IPS-NIHi11 (cell line): ENCODE measurements at places on chromosomes 2 and 18.

GRCh38 chr2:36771671-36772070 lies 75.2 kb downstream of the VIT start:
- no peak for DNase-seq

GRCh38 chr2:230457793-230458192 lies 41.8 kb downstream of the SP100 start:
- no peak for DNase-seq

DNA sequence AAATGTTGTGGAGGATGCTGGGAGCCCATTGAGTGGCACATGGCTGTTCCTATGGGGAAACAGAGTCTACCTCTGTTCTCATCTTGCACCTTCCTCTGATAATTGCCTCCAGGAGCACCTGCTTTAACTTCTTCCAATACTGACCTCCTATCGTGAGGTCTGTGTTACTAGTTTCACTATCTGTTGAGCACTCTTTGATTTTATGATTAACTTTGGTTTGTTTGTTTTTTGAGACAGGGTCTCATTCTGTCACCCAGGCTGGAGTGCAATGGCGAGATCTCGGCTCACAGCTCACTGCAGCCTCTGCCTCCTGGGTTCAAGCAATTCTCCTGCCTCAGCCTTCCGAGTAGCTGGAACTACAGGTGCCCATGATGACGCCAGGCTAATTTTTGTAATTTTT lies 12.1 kb upstream of the RFX8 start:
- no peak for DNase-seq

GRCh38 chr2:119659601-119660342 lies 19.2 kb upstream of the TMEM177 start:
- peak; percentile 70 for DNase-seq

GRCh38 chr2:136281281-136282114 lies 163.5 kb upstream of the CXCR4 start:
- no peak for DNase-seq

DNA sequence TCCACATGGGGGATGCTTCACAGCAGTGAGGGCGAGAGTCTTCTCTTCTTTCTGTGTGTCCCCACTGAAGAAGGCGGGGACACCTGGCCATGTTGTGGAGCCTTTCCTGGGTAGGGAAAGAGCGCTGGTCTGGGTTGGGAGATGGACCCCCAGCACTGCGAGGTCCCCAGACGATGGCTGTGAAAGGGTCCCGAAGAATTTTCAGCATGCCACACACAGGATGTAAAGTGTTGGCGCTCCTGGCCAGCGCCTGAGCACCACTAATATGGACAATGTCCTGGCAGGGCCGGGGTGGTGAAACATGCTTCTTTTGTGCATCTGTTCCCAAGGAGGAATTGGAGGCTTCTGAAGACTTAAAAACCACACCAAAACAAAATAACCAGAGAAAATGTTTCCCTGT lies 77.2 kb downstream of the GLI2 start:
- DNase-seq = no peak

DNA sequence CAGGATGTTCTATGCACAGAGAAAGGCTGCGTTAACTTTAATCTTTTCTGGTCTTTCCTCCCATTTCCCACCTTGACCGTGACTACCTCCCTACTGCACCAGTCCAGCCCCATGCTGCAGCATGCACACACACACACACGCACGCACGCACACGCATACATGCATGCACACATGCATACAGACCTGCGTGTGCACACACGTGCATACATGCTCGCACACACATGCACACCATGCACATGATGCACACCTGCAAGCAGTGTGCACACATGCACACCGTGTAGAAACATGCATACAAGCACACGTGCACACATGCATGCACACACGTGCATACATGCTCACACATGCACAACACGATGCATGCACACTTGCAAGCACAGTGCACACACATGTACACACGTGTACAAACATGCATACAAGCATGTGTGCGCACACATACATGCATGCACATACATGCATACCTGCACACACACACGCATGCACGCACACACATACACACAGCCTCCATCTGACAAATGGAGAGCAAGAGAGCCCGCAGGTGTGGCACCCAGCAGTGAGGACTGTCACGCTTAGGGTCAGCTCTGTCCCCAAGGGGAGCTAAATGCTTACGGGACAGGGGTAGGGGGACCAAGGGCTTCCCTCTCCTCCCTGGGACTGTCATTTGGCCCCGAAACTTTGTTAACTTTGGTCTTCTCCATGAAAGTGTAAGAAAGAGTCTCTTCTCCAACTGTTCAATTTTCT lies 18.2 kb downstream of the SNORC start:
- DNase-seq = no peak

DNA sequence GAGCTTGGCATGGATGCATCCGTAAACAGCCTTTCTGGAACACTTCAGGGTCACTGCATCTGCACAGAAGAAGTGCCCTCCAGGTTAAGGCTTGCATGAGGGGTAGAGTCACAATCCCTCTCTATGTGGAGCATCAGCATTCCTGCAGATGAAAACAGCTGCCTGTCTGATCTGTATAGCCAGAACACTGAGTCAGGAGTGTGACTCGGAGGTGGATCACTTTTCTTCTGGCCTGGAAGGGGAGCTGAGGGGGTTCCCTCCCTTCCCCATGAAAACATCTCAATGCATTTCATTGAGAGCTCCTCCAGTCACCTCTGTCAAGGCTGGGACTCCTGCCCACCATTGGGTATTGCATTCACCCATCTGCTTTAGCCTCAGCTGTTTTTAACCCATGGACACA lies 72.5 kb upstream of the SERPINE2 start:
- no peak for DNase-seq

GRCh38 chr2:172348555-172349288 lies 78.7 kb upstream of the ITGA6 start:
- DNase-seq = no peak

GRCh38 chr2:32874931-32875330 lies 71.8 kb upstream of the LTBP1 start:
- DNase-seq = no peak

GRCh38 chr2:5315512-5315911 lies 376.7 kb upstream of the SOX11 start:
- no peak for DNase-seq

DNA sequence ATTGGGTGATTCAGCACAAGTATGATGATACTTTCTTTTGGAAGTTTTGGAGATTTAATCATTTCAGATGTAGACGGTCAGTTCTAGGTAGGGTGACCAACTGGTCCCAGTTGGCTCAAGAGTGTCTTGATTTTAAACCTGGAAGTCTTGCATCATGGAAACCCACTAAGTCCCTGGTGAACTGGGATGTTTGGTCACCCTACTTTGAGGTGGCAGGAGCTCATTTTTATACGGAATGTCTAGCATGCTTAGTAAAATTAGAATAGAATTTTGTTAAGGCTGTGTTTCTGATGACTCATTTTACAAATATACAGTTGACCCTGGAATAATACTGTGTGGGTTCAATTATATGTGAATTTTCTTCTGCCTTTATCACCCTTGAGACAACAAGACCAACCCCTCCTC lies 61.5 kb upstream of the DOCK10 start:
- no peak for DNase-seq

DNA sequence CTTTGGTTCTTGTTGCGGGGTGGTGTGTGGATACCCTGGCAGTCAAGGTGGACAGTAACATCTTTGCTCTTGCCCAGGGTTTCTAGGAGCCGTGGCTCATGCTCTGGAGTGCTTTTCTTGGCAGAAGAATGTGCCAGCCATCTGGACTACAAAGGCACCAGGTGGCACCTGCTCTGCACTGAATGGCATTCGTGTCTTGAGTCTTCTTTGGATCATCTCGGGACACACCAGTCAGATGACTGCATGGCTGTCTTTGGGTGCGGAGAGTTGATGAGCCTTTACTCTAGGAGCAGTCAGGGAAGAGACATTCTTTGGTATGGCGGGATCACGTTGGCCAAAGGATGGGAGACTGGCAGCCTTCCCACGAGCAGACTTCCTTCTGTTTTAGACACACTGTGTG lies 104.1 kb upstream of the SEC11C start:
- no peak for DNase-seq

GRCh38 chr2:169193618-169194017 lies 124.3 kb downstream of the DHRS9 start:
- no peak for DNase-seq

DNA sequence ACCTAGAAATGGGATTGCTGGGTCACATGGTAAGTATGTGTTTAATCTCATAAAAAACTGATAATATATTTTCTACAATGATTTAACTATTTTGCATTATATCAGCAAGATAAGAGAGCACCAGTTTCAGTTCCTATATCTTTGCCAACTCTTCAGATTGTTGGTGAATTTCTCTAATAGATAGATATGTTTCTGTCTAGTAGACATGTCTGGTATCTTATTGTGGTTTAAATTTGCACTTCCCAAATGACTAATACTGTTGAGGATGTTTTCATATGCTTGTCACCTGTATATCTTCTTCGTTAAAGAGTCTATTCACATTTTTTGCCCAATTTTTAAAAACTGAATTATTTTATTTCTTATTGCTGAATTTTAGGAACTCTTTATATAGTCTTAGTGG lies 113.8 kb upstream of the UXS1 start:
- no peak for DNase-seq

GRCh38 chr2:139228276-139228675 lies 448.1 kb upstream of the NXPH2 start:
- no peak for DNase-seq

DNA sequence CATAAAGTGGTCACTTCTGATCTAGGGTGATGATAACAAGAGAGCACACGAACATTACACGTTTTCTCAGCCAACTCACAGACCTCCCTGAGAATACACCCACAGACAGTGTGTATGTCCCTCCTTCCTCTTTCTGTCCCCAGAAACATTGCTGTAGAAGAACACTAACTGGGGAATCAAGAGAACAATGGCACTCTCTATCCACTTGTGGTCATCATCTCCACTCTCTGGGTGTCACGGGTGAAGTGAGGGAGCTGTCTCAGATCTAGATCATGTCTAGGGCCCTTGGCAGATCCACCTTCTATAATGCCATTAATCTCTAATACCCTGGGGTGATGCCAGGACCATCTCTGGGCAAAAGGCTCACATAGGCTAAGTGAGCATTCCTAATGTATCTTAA lies 97.9 kb downstream of the DNER start:
- DNase-seq = no peak

- DNase-seq = no peak
Measured at GRCh38 chr2:106189325-106189724, 4.8 kb downstream of the UXS1 start.
